ENCODE measurements at places on chromosomes 1 and 21.

DNA sequence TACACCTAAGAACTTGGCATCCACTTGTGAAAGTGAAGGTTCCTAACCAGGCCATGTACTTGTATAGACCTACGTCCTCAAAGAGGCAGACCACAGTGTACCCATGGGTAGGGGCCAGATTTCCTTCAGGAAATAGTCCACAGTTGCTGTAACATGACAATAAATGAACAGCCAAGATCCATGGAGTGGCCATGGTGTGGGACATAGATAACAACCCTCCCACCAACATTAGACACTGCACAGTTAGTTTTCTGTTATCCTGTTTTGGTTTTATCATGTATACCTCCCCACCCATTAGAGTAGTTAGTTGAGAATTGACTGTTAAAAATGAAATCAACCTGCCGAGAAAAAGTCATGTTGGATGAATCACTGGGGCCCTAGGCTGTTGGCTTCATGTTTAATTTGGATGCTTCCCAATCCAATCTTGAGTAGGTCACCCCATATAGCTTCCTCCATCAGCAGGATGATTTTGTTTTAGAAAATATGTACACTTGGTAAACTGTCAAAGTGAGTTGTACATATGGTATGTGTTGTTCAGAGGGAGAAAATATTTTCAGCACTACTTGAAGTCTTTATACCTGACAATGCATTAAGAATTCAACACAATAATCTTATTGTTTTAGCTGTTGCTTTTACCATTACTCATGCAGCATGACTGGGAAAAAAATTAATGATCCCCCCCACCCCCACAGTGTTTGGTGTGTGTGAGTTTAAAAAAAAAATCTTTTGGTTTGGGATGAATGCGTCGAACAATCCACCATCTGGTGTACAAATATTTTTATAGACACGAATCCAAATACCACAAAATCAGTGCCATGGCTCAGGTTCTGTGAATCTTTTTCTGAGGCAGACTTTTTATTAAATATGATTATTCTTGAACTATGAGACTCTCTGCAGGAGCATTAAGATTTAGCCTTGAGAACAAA, 88.3 kb upstream of the ARHGAP29 start:
- DNase-seq = no peak

DNA sequence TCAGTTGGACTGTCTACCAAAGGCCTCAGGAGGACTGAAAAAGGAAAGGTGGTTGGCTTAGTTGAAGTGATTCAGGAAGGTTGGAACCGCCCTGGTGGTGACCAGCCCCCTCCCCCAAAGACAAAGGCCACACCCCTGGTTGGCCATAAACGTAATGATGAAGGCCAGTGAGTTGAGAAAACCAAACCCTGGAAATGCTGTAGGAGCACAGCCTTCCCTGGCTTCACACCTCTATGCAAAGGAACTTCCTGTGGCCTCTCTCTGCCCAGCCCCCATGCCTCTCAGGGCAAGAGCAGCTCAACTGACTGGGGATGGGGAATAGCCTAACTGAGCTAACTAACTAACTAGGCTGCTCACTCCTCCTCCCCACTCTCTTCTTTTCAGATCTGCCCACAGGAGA, 90.4 kb downstream of the NPHP4 start:
- no peak for DNase-seq

DNA sequence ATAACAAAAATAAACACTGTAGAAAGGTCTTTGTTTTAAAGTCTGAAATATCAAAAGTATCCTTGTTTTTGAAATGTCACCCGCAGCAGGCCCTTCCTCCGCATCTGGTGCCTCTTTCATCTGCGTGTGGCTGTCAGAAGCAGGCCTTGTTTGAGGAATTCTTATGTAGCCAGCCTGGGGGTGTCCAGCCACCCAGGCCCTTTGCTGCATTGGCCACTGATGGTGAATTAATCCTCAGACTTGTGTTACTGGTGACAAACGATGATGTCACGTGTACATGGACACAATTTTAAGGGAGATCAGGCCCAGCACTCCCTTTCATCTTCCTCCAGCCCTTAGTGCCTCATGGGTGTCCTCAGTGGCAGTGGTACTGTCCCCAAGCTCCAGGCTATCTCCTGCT, 208.0 kb upstream of the GALNT2 start:
- no peak for DNase-seq

GRCh38 chr1:235783148-235783776, 83.4 kb downstream of the LYST start:
- no peak for DNase-seq

DNA sequence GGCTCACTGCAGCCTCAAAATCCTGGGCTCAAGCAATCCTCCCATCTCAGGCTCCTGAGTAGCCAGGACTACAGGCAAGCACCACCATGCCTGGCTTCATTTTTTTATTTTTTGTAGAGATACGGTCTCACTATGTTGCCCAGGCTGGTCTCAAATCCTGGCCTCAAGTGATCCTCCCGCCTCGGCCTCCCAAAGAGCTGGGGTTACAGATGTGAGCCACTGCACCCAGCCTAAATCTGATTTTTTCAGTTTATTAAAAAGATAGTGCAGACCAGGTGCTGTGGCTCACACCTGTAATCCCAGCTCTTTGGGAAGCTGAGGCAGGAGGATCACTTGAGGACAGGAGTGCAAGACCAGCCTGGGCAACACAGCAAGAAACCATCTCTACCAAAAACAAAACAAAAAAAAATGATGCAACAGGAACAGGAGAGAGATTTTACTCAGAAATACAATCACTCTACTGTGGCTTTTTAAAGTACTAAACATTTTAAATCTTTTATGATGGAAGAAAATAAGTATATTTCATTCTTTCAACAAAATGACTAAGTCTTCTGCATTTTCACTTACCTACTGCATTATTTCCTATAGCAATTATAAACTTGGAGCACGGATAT, 1.9 kb downstream of the PSMG1 start:
- no peak for DNase-seq

DNA sequence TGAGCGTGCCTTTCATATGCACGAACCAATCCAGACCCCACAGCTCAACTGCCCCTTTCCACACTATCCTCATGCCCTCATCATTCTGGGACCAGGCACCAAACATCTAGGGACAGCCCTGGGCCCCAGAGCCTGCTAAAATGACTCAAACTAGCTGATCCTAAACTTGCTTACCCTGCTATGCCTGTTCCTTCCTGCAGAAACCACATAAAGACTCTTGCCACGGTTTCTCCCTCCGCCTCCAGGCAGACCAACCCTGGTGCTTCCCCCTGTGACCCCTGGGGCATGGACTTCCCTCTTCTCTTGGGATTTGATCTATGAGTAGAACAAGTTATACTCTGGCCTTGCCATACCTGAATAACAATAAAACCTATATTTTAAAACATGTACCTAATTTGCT, 138.0 kb upstream of the CD34 start:
- no peak for DNase-seq

- no peak for DNase-seq
Measured at GRCh38 chr21:37367703-37368540, 1.3 kb downstream of the DYRK1A start.

DNA sequence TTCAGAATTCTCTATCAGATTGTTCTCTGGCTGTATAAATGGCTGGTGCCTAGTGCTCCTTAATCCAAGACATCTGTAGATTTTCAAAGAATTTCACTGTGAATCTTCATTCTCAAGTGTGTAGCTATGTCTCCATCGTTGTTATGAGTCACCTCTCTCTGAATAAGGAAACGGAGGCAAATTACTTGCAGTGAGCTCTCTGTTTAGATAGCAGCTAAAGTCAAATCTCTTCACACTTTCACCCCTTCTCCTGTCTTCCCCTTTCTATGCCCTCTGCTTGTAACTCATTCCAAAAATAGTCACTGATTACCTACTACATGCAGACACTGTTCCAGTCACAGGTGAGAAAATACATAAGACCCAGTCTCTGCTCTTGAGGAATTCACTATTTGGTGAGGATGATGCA, 39.7 kb downstream of the CHML start:
- DNase-seq = no peak

DNA sequence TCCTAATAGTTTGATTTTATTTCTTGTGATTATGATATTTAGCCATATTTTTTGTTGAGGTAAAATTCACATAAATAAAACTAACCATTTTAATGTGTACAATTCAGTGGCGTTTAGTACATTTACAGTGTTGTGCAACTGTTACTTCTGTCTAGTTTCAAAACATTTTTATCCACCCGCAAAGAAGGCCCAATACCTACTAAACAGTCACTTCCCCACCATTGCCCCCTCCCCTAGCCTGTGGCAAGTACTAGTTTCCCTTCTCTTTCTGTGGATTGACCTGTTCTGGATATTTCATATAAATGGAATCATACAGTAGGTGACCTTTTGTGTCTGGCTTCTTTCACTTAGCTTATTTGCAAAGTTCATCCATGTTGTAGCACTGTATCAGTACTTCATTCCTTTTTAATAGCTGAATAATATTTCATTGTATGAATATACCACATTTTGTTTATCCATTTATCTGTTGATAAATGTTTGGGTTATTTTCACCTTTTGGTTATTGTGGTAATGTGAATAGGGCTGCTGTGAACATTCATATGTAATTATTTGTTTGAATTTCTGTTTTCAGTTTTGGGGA, 4.1 kb downstream of the FLVCR1 start:
- DNase-seq = no peak

DNA sequence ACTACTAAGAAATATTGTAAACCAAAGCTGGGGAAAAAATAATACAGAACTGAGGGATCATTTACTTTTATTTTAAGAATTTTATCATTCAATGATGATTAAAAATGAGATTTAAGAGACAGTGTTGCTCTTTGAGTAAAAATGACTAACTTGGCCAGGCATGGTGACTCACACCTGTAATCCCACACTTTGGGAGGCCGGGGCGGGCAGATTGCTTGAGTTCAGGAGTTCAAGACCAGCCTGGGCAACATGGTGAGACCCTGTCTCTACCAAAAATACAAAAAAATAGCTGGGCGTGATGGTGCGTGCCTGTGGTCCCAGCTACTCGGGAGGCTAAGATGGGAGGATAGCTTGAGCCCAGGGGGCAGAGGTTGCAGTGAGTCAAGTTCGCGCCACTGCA, 21.8 kb upstream of the PLEKHO1 start:
- DNase-seq = no peak

- no peak for DNase-seq
Measured at GRCh38 chr1:112317140-112317539, 78.9 kb upstream of the CTTNBP2NL start.

GRCh38 chr1:201370500-201370899, 7.0 kb downstream of the TNNT2 start:
- DNase-seq = no peak

GRCh38 chr1:178682886-178683285, 42.2 kb upstream of the RALGPS2 start:
- DNase-seq = no peak

- DNase-seq = no peak
Measured at GRCh38 chr1:165047994-165048393, 308.5 kb downstream of the LMX1A start.

DNA sequence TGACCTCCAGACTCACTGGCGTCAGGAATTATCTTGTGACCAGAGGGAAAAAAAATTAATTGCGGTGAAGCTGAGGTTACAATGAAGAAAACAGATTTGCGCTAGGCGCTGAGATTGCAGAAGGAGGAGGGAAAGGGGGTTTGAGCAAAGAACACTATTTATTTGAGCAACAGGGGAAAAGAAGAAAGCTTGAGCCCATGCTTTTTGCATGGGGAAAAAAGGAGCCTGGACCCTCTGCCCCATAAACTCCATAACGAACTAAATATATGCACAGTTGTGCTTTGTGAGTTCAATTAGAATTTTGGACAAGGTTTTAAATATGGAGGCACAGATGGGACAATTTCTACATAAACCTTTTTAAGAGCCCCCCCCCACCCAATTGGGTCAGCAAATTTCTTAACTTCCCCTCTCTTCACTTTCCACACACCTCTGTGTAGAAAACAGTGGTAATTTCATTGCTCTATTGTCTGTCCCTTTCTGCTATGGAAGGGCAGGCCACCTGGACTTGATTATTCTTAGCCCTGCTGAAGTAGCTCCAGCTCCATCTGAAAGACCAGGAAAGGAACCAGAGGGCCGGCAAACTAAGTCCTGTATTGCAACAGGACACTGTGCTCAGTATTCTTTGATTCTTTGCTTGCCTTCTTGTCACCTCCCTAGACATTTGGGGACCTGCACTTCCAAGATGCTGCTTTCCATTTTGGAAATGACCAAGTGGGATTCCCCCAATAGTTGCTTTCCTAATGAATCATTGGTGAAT, 862 bp upstream of the ID3 start:
- no peak for DNase-seq

DNA sequence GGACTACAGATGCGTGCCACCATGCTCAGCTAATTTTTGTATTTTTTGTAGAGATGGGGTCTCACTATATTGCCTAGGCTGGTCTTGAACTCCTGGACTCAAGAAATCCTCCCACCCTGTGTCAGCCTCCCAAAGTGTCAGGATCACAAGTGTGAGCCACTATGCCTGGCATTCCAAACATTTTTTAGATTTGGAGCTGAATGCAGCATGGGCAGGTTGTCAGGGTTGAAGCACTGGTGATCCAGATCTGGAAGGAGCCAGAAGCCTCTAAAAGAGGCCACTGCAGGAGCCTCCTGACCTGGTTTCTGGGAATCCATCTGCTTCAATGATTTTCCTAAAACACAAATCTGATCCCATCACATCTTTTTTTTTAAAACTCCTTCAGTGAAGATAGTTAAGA, 1.8 kb upstream of the CTPS1 start:
- DNase-seq = no peak

DNA sequence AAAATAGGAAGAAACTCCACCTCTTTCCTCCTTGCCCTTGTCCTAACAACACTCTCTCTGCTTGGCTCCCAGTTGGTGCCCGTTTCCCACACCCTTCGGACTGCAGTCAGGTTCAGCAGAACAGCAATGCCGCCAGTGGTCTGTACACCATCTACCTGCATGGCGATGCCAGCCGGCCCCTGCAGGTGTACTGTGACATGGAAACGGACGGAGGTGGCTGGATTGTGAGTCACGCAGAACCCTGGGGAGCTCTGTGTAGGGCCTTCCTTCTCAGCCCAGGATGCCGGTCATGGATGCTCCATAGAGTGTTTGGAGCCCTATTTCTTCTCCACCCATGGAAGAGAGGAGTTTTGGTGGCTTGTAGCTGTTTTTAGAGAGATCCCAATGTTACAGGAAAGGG, 60.9 kb downstream of the TNN start:
- DNase-seq = no peak

DNA sequence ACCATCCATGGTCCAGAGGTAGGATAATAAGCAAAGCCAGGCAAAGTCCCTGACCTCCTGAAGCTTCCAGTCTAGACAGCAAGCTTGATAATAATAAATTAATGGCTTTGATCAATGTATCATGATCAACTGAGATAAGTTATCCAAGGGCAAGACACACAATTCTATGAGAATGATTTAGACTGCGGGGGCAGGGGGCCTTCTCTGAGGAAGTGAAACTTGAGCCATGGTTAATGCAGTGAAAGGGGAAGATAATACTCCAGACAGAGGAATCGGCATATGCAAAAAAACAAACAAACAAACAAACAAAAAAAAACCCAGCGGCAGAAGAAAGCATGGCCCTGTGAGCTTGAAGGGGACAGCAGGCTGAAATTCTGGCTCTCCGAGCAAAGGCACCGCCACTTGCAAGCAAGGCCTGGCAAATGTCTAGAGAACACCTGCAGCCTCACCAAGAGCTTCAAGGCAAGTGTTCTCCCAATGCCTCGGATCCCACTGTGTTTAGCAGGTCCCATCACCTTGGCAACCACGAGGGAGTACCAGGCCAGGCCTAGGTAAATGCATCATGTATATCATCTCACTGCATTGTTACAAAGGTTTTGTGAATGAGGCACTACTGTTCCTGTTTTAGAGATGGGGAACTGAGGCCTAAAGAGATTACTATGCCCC, 24.9 kb downstream of the CSMD2 start:
- no peak for DNase-seq
